ENCODE measurements at places on chromosomes 3 and 15.

DNA sequence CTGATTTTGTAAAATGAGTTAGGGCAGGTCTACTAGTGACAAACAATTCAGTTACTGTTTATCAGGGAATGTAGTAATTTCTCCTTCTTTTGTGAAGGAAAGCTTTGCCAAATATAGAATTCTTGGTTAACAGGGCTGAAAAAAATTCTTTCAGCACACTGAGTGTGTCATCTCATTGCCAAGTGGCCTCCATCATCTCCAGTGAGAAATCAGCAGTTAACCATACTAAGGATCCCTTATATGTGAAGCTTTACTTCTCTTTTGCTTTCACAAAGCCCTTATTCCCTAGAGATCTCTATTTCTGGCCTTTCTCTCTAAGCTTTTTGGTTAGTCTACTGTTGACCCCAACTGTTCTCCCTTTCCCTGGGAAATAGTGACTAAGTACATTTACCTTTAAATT is 269.1 kb downstream of the SCAPER start:
- no peak for DNase-seq

GRCh38 chr15:99970891-99971430 is 237.7 kb upstream of the LYSMD4 start:
- DNase-seq: no peak

GRCh38 chr3:153601374-153601853 is 439.4 kb downstream of the RAP2B start:
- DNase-seq: no peak

GRCh38 chr3:47491777-47492176 is 16.0 kb upstream of the SCAP start:
- DNase-seq: no peak

DNA sequence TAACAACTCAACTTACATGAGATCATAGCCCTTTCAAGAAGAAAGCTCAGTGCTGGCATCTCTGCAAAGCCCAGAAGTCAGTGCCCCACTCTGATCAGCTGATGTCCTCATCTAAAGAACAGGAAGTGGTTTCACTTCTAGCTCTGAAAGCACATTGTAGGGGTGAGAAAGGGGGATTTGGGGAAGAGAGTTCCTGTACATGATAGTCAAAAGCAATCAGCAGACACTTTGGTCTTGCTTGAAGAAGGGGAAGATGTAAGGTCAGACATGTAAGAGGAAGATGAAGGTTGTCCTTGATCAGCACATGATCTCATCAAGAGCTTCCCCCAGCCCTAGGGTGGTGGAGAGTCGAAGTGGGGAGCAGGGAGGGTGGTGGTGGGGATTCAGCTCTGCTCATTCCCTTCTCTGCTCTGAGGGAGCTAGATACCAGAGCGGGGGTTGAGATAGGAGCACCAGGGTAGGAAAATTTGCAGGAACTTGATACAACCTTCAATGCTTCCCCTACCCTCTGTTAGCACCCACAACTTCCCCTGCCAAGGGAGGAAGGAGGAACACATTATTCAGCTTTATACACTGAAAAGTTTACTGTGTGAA is 76.4 kb upstream of the ETV5 start:
- peak; percentile 92 for DNase-seq

GRCh38 chr3:195001261-195001660 is 269.7 kb downstream of the XXYLT1 start:
- no peak for DNase-seq

GRCh38 chr15:89043031-89044002 is 44.9 kb upstream of the ABHD2 start:
- DNase-seq: no peak

GRCh38 chr3:25582242-25582641 is 82.5 kb downstream of the TOP2B start:
- DNase-seq: peak; percentile 73

DNA sequence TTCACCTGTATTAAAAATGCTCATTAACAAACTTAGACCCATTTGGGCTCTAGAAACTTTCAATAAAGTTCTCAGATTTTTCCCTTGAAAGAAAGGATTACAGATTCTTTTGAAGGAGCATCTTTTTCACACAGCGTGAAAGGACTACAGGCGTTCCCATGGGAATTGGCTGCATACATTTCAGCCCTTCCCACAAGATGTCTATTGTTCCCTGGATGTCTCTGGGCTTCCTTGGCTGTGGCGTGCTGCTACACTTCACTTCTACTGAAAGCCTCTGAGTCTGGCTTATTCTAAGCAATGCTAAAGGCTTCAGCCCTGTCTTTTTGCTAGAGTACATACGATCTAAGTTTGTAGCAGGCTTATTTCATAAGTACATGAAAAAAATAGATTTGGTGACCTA is 1.4 kb downstream of the VEPH1 start:
- DNase-seq: no peak

GRCh38 chr15:90884719-90885431 is 571 bp downstream of the FES start:
- no peak for DNase-seq

DNA sequence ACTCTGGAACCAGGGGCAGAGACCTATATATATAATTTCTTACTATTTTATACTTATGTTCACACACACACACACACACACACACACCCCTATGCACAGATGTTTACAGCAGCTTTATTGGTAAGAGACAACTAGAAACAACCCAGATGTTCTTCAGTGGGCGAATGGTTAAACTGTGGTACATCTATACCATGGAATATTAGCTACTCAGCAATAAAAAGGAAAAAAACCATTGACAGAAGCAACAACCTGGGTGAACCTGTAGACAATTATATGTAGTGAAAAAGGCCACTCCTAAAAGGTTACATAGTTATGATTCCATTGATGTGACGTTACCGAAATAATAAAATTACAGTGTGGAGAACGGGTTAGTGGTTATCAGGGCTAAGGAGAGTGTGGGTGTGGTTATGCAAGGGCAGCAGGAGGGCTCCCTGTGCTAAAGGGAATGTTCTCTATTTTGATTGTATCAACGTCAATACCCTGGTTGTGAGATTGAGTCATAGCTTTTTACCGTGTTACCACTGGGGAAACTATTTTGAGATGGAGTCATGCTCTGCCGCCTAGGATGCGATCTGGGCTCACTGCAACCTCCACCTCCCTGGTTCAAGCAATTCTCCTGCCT is 85.5 kb downstream of the FLNB start:
- DNase-seq: peak; percentile 68

- DNase-seq: no peak
These were observed 87.6 kb downstream of the SUCNR1 start for GRCh38 chr3:151960961-151961580.

DNA sequence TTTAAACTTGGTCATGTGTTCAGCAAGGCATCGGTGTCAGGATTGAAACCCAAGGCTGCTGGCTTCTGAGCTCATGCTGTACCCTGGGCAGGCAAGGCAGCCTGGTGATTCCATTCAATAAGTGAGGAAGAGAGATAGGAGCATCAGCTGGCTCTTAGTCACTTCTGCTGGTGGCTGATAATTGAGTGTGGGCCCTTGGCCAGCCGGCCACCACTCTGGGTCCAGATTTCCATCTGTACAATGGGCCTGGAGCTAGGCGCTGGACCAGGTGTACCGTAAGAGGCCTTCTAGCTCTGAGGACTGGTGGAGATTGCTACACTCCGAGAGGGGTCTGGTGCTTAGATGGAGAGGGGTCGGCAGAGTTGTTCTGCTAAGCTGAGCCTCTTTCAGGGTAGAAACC is 4.3 kb downstream of the CD276 start:
- DNase-seq: peak; percentile 76

DNA sequence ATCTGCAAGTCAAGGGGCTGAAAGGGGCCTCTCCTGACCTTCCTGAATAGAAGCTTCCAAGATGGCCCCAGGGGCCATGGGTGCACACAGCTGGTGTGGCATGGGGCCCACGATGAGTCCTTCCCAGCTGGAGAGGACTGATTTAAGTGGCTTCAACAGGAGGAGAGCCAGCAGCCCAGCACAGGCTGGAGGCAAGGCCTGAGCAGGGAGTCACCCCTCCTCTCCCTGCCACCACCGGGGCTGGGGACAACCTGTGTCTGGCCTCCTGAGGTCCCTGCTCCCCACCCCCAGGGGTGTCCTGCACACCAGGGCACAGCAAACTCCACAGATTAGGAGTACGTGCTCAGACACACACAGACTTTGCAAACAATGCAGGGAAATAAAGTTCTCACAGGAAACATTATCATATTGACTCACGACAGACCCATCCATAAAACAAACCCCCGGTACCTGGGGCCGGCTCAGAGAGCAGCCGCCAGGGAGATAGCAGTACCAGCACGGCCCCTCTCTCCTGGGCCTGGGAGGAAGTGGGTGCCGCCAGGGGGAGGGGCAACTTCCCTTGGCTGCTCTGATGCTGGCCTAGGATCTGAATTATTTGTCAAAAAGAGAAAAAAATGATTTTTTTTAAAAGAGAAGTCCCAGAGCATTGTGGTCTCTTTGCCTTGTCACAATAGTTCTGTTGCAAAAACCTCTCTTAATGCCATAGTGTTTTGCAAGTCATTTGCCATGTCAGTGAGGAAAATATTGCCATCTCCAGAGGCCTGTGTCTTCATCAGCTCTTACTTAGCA is 21.9 kb upstream of the TSEN2 start:
- DNase-seq: peak; percentile 34

- peak; percentile 51 for DNase-seq
These were observed 135.4 kb downstream of the RAB11A start for GRCh38 chr15:66004618-66005262.

- no peak for DNase-seq
These were observed 42.0 kb upstream of the CLRN1 start for GRCh38 chr3:151014501-151015018.

GRCh38 chr3:56917361-56918110 is 115.8 kb upstream of the ARHGEF3 start:
- no peak for DNase-seq

- peak; percentile 8 for DNase-seq
These were observed 29.7 kb downstream of the ACSBG1 start for GRCh38 chr15:78204351-78205309.

DNA sequence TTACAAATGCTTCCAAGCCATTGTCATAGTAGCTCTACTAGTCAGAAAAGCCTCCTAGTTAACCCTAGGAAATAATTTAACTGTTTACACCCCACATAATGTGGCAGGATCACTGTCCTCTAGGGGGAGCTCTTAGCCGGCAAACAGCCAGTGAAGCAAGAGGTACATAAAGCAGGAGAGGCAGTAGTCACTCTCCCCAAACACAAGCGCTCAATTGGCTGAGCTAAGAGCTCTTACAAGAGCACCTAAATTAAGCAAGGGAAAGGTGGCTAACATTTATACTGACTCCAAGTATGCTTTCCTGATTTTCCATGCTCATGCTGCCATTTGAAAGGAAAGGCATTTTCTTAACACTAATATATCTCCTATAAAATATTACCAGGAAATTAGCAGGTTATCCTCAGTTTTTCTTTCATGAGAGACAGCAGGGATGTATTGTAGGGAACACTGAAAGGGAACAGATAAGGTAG is 37.6 kb downstream of the NCEH1 start:
- DNase-seq: peak; percentile 85

DNA sequence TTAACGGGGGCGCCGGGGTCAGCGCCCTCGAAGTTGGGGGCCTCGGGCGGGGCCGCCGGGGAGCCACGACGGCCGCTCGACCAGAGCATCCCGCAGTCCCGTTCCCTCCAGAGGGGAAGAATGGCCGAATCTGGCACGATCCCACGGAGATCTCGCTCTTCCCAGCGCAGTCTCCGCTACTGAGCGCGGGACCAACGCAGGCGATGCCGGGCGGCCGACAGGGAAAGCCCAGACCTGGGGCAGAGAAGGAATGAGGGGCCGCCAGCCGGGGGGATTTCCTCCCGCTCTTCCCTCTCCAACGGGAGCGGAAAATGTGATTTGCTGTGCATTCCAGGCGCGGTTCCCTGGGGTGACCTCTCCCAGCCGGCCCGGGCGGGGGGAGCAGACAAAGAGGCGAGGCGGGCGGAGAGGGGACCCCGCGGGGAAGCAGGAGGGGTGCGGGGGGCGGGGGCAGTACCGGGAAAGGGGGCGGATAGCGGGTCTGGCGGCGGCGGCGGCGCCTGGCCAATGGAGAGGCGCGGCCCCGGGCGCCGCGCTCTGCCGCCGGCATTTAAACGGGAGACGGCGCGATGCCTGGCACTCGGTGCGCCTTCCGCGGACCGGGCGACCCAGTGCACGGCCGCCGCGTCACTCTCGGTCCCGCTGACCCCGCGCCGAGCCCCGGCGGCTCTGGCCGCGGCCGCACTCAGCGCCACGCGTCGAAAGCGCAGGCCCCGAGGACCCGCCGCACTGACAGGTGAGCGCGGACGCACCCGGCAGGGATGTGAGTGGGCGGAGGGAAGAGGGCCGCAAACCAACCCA is at the start of gene GREM1:
GREM1 (plus strand) TSS at position 579 of the 801 bp plus-strand sequence. CDS start 12,687 bp downstream, outside the sequence.
- DNase-seq: peak; percentile 65

DNA sequence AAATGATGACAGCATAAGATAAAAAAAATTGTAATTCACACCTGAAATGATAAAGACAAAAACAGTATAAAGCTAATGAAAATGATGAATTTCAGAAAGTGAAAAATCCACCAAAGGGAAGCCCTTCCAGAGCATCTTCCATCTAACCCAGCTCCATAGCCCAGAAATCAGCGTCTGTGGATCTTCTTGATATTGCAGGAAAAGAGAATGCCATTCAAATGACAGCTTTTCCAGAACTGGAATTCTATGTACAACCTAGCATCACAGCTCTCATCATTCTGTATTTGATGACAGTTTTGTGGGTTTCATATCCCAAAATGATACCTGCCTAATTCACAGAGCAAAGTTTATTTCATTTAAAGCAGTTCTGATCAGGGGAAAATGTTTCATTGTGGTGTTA is 267.3 kb downstream of the FHIT start:
- DNase-seq: no peak

GRCh38 chr3:177835917-177836316 is 638.6 kb upstream of the TBL1XR1 start:
- DNase-seq: no peak

- DNase-seq: no peak
These were observed 65.1 kb downstream of the MRPL46 start for GRCh38 chr15:88401996-88402656.

- peak; percentile 95 for DNase-seq
These were observed at the start of gene TRIM59 for GRCh38 chr3:160449636-160450598. Gene TRIM59, minus strand, starts transcription at chr3:160449786. Its CDS starts 10,603 bp downstream, at chr3:160439183.

GRCh38 chr3:102024270-102024904 is 175.1 kb downstream of the NFKBIZ start:
- DNase-seq: peak; percentile 35

GRCh38 chr3:109241459-109242186 is 74.7 kb downstream of the DPPA2 start:
- no peak for DNase-seq

GRCh38 chr3:158107605-158108444 is 1.6 kb upstream of the SHOX2 start:
- peak; percentile 44 for DNase-seq

DNA sequence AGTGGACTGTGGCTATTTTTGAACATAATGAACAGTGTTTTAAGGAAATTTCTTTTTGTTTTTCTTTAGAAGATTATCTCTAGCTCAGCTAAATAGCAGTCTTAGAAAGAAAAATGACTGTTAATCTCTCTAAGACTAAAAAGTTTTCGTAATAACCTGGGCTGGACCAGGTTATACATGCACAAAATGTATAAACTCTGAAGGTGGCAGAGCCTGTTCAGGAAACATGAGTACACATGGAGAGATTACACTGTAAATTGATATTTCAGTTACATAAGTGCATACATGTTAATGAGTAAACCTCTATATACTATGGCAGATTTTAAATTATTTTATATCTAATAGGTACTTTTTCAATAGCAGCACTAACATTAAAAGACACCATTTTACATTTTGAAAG is 258.2 kb upstream of the CFAP20DC start:
- DNase-seq: no peak
